CD4-positive, alpha-beta T cell treated with Interleukin-17A for 4 hours (primary cell): ENCODE measurements at places on chromosomes 6 and 20.

DNA sequence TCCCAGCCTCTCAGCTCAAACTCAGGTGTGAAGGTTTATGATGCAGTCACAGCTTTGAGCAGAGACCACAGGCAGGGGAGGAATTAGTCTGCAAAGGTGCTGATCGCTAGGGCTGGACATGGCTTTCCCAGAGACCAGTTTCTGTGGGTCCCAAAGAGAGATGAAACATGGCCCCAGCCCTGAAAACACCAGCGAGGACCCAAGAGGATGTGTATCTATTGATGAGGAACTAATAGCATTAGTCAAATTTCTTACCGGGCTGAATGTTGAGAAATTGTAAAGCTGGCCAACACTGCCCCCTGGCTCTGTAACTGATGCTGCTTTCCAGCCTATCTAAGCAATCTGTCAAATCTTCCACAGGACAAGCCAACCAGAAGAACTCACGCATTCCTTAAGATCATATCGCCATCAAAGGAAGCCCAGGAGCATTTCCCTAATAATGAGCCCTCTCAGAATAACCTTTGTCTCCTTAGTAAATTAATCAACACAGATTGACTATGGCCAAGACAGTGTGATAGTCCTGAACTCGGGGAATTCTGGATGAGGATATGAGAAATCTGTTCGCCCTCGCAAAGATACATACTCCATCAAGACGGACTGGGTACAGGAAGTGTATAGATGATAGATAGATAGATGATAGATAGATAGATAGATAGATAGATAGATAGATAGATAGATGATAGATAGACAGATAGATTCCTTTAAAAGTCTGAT lies 7.8 kb upstream of the ACSS1 start:
- DNase-seq = peak; percentile 83

GRCh38 chr6:90739339-90739738 lies 152.5 kb upstream of the MAP3K7 start:
- no peak for DNase-seq

DNA sequence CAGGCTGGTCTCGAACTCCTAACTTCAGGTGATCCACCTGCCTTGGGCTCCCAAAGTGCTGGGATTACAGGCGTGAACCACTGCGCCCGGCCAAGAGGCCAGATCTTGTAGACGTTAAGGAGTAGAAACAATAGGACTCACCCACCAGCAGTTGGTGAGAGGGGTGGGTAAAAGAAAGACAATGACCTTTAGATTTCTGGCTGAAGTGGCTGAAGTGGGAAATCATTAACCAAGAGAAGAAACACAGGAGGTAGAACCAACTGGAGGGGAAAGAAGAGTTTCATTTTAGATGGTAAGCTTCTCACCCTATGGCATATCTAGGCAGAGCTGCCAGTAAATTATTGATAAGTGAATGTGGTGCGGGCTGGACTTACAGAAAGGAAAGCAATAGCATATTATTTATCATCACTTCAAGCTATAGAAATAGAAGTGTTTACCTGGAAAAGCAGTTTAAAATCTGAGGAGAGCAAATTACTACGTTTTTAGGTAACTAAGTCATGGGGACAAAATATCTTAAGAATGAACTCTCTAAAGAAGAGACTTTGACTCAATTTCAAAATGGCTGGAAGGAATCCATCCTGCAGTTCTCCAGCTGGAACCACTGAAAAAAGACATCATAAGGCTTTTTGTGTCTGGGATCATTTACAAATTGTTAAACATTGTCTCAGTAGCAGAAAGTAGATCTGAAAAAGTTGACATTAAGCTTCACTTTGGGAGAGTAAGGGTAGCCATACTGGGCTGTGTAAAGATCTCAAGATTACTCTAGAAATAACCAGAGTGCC lies 109.6 kb downstream of the ALDH8A1 start:
- no peak for DNase-seq

GRCh38 chr6:68638230-68638900 lies 3.3 kb downstream of the ADGRB3 start:
- DNase-seq = peak; percentile 24

GRCh38 chr6:131107151-131107550 lies 28.1 kb upstream of the AKAP7 start:
- DNase-seq = no peak

DNA sequence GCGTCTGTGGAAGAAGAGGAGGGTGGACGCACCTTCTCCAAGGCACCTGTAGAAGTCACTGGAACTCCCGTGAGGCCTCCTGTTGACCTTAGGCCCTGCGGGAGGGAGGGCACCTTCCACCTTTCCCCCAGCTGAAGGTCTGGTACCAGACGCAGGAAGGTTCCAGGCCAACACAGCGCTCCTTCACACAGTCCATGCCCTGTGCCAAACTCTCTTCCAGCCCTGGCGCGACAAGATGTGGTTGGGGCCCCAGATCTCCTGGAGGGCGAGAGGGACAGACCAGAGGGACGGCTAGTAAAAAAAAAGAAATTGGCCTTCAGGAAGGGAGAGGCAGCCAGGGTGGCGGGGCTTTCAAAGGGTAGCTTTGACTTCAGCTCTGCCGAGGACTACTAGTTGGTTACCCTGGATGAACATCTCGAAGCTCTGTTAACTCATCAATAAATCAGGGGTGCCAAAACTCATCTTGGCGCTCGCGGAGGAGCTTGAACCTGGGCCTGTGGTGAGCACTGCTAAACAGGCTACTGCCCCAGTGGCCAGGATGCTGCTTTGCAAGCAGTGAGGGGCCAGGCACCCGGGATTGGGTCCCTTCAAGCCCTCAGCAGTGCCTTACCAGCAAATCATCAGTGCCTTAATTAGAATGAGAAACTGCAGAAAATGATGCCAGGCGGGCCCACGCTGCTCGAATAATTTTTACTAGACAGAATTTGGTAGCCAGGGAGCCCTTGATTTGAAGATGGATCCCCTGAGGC lies 14.9 kb downstream of the AARS2 start:
- DNase-seq = no peak
